Left colon (tissue), 2 donors: ENCODE measurements at places on chromosomes 13 and 19. TPM values are rescaled to one million over a fixed set of nuclear protein-coding genes. Genes with fewer than 3 reads are reported as not detected.

Gene SPACA4
- not detected for total RNA-seq

DNA sequence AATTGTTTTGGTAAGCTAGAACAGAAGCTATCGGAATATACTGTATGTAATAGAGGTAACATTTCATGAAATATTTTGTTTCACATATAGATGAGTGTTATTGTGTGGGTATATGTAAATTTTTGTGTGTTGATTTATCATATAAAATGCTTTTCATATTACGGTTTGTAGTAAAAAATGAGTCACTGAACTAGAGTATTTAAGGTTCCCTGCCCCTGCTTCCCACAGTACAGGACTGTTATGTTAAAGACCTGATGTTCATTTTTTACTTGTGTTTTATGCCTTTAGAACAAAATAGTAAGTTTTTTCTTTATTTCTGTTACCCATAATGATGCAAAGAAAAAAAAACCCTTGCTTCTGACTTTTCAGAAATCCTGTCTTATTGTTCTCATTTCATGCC is 243.4 kb downstream of the ENOX1 start:
- DNase-seq: no peak

DNA sequence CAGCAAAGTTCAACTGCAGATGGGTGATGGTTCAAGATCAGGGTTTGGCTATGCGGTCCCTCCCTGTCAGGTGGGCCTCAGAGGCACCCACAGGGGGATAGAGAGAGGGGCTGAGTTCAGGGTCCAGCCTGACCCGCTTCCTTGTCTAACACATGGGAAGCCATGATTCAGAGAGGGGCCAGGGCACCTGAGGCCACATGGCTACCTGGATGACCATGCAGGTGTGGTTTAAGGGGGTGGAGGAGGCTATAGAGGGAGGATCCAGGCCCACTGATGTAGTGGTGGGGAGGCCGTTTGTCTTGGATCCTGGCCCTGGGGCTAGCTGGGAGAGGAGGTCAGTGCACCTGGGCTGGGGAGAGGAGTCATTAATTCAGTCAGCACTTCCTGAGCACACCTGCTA is 56.7 kb downstream of the ZNF536 start:
- DNase-seq: no peak

Gene TMEM143
- 12.5 TPM for total RNA-seq

DNA sequence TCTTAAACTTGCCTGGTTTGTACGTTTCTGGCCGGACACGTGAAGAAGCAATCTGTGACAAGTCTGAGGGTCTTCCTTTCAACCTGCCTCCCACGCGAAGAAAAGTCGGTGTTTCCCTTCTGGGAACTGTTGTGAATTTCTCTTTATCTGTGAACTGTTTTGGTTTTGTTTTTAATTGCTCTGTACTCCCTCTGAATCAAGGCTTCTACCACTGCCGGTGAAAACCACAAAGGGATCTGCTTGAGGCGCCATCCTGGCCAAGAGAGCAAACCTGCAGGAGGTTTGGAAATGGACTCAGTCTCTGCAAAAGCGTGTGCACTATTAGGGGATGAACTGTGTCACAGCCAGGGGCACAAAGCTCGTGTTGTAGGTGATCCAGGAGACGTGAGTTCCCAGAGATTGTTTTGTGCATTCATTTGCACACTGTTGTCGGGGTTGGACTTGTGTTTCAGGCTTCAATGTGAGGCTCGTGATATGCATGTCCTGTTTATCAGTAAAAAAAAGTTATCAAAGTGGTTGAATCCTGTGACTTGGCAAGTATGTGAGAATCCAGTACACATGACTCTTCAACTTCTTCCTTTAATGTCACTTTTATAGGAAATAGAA is 9.7 kb downstream of the SIGLEC8 start:
- no peak for DNase-seq

- no peak for DNase-seq
Observed at GRCh38 chr19:10510301-10510802, 6.9 kb downstream of the S1PR5 start.

Gene ZNF433
- total RNA-seq: 2.3 TPM

Gene LGALS14
- not detected for total RNA-seq

DNA sequence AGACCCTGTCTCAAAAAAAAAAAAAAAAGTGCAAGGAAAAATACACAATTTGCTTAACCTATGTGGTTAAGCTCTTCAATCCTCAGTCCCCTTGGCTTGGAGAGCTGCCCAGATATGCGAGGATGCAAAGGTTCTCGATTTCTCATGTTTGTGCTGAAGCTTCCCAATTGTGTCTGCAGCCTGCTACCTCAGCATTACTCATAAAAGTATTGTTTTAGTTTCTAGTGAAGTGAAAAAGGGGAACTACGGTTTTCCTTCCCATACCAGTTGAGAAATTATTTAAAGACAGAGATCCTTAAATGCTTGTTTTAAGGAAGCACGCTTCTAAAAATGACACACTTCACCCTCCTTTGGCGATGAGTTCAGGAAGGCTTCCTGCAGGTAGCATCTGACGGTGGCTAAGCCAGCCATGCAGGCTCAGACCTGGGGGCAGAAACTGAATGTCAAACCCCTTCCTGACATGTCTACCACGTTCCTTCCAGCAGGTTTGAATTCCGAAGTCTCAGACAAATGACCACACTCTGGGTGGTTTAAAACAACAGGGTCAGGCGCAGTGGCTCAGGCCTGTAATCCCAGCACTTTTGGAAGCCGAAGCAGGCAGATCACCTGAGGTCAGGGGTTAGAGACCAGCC is 47.9 kb downstream of the RUBCNL start:
- DNase-seq: no peak

- DNase-seq: peak; percentile 79
Observed at GRCh38 chr19:48319647-48320541, 5.5 kb upstream of the EMP3 start.
